Stimulated activated CD4-positive, alpha-beta T cell treated with anti-CD3 and anti-CD28 coated beads, Interleukin-4, amount 100 ng/mL, for 1 hour (primary cell): ENCODE measurements at places on chromosomes 11 and 22.

GRCh38 chr11:126407101-126407521 lies 51.6 kb downstream of the ST3GAL4 start:
- no peak for DNase-seq

GRCh38 chr11:112132737-112133136 lies 31.2 kb downstream of the IL18 start:
- DNase-seq: no peak

GRCh38 chr11:89184021-89184420 lies 6.3 kb downstream of the TYR start:
- DNase-seq: no peak

DNA sequence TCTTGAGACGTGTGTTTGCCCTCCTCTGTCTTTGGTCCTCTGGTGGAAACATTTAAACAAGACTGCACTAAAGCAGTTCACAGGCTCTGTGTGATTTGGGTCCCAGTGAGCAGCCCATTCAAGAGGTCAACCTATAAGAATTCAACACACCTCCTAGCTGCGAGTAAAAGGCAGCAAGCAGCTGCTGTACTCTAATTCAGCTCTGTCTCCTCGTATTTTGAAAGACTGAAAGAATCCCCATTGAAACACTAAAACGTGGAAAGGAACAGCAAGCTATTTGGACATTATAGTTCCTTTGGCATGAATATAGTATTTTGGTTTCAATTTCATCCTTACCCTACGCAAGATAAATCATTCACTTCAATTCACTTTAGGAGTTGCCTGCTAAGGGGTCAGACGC lies 1046.7 kb downstream of the DLG2 start:
- DNase-seq: no peak

- DNase-seq: no peak
These were observed 1.6 kb downstream of the CECR2 start for GRCh38 chr22:17370766-17371432.

GRCh38 chr11:124570160-124570559 lies 363 bp downstream of the OR8A1 start:
- DNase-seq: no peak

DNA sequence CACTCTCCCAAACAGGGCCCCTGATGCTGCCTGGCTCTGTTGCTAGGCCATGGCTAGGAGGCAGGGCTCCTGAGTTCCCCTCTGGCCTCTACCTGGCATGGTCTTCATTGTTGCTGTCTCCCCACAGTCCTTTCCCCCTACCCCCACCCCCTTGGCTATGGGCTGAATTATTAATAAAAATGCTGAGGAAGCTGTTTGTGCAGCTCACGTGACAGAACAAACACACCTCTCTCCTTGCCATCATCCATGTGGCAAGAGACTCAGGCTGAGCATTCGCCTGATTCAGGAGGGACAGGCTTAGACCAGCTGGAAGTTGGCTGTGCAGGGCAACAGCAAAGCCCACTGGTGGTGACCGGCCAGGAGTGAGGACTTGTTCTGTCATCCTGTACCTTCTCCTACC lies 4.2 kb upstream of the SYT7 start:
- no peak for DNase-seq

DNA sequence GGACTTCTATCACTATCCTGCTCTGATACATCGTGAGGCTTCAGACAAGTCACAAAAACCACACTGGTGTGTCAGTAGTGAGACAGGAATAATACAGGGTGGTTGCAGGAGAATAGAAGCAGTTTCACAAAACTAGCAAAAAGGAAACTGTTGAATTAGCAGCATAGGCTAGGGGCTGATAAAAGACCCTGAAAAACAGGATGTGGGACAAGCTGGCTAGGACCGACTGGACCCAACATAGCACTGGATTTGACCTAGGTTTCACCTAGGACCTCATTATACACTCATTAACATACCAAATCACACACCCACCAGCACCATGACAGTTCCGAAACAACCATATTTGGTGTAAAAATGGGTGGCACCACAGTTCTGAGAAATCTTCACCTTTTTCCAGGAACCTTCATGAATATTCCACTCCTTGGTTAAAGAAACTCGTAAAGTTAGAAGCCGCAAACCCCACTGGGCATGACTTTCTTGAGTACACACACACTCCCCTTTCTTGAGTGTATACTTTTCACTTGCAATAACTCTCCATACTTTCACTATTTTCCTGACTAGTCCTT lies 76.2 kb downstream of the SLC1A2 start:
- peak; percentile 4 for DNase-seq

GRCh38 chr22:29202212-29203192 lies 3.2 kb upstream of the EMID1 start:
- DNase-seq: peak; percentile 30

DNA sequence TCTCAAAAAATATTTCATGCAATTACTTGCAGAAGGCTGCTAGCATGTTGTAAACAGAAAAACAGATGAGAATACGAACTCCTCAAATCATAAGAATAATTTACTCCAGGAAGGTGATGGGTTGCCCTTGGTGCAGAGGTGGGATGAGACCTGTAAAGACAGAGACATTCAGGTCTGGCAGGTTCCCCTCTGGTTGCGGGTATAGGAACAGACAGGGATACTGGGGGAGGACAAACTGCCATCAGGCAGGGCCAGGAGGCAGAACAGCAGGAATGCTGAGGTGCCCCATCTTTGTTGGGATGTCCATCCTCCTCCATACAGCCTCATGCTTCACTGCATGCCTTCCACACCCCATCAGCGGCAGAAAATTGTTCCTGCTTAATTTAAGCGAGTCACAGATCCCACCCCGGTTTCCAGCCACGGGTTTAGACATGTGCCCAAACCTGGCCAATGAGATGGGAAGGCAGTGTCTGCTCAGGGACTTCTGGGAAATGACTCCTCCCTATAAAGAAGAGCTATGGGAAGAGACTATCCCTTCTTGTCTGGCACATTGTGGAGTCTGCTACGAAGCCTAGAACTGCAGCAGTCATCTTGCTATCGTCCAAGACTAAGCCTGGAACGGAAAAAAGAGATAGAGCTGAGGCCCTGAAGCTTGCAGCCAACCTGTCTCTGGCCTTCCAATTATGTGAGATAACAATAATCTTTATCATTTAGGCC lies 23.1 kb upstream of the IRAG1 start:
- no peak for DNase-seq

GRCh38 chr11:80937842-80938241 lies 1497.0 kb upstream of the TENM4 start:
- DNase-seq: no peak

GRCh38 chr11:66815646-66816045 lies 27.6 kb upstream of the RCE1 start:
- no peak for DNase-seq

GRCh38 chr11:93072229-93072914 lies 102.9 kb downstream of the MTNR1B start:
- no peak for DNase-seq

GRCh38 chr22:36562261-36562835 lies 33.4 kb upstream of the EIF3D start:
- no peak for DNase-seq

GRCh38 chr11:12205330-12205729 lies 94.9 kb downstream of the MICAL2 start:
- no peak for DNase-seq

DNA sequence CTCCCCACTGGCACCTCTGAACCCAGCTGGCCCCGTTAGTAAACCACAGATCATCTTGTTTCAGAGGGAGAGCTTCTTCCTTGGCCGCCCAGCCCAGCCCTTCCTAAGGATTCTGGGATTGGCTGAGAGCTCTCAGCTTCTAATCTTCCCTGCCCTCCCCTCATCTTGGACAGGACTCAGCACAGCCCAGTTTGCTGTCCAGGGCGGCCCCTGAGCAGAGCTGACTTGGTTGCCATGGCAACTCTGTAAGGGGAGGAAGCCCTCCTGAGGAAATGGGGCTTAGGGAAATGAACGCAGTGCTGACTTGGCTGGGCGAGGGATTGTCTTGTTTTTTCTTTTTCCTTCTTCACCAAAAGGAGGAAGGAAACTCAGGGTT lies 4.6 kb downstream of the APOL4 start:
- DNase-seq: no peak

- no peak for DNase-seq
These were observed 13.2 kb upstream of the C1QTNF4 start for GRCh38 chr11:47607380-47607779.

DNA sequence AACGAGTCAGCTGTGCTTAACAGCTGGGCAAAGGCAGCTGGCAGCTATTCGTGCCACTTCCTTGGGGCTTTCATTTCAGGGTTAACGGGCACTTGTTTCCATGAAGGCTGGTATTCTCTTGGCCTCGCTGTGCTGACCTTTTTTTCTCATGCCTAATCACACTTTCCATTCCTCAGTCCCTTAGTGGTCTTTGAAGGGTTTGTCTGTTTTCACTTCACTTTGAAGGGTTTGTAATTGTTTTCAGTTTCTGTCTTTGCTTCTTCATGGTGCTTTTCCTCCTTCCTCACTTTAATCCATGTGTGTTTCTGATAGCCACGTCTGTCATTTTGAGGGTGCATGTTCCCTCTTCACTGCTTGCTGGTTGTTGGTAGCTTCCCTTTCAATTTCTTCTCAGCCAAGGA lies 24.6 kb downstream of the PPIL2 start:
- DNase-seq: no peak

- no peak for DNase-seq
These were observed 7.1 kb downstream of the SSH3 start for GRCh38 chr11:67310246-67311050.

DNA sequence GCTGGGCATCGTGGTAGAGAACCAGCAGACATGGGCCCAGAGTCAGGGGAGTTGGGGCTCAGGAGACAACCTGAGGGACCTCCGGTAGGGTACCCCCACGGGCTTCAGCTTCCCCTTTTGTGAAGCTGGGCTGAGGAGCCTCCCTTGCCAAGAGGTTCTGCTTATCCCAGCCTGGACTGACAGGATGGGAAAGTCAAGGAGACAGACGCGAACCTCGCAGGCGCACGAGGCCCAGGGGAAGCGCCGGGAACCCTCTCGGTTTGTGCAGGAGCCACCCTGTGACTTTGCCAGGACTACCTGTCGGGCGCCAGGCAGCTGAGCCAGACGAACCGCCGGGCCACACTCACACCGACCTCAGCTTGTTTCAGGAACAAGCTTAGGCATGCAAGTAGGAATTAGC lies 566.1 kb downstream of the BRD1 start:
- DNase-seq: no peak

GRCh38 chr11:60924110-60924905 lies at the start of gene TMEM132A:
Gene TMEM132A (plus strand): TSS chr11:60924460. CDS start chr11:60924634, 174 bp downstream.
- peak; percentile 30 for DNase-seq

DNA sequence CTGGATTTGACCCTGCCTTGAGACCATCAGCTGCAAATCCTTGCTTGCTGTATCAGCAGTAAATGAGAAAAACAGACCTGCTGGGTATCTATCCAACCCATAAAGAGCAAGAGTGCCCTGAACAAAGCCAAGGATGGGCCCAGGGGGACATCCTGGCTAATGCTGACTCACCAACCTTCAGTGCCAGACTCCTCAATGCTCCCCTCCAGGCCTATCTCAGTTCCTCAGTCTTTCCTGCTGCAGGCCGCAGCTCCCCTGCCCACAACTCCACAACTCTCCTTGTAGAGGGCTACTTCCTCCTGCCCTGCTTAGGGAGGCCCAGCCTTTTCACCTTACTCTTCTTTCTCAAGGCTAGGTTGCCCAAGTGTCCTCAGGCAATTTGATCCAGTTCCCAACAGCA lies 2.6 kb downstream of the LAMTOR1 start:
- DNase-seq: no peak

GRCh38 chr11:21110415-21110814 lies 441.0 kb downstream of the NELL1 start:
- DNase-seq: no peak

DNA sequence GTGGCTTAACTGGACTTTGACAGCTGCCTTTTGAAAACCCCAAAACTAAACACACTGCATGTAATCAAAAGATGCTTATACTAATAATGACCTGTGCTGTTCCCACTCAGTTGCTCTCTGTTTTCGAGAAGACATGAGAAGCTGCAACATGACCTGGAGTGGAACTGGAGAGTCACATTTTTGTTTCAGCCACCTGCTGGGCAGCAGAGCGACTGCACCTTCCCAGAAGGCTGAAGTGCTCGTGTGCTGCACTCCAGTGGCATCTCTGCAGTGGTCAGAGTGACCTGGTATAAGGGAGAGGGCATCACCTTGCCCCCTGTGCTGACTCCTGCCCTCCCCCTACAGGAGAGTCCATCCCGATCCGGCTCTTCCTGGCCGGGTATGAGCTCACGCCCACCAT lies 8.6 kb downstream of the THYN1 start:
- DNase-seq: no peak

GRCh38 chr11:19392321-19392720 lies 151.6 kb upstream of the E2F8 start:
- DNase-seq: no peak
